Fibroblast of mammary gland (primary cell): ENCODE measurements at places on chromosomes 2 and 18.

DNA sequence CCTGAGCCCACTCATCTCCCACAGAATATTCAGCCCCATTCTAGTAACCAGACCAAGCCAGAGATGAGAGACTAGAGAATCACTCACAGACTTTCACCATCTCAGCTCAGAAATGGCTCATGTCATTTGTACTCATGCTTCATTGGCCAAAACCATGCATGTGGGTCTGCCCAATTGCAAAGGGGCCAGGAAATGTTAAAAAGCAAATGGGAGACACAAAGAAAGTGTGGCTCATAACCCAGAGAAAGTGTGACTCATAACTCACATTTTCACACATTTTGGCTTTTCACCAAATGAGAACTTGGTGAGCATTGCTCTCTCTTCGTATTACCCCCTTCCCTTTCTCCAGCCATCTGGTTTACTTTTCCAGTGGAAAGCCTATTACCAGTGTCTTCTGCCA, 66.2 kb downstream of the MDH1 start:
- peak; percentile 79 for DNase-seq

DNA sequence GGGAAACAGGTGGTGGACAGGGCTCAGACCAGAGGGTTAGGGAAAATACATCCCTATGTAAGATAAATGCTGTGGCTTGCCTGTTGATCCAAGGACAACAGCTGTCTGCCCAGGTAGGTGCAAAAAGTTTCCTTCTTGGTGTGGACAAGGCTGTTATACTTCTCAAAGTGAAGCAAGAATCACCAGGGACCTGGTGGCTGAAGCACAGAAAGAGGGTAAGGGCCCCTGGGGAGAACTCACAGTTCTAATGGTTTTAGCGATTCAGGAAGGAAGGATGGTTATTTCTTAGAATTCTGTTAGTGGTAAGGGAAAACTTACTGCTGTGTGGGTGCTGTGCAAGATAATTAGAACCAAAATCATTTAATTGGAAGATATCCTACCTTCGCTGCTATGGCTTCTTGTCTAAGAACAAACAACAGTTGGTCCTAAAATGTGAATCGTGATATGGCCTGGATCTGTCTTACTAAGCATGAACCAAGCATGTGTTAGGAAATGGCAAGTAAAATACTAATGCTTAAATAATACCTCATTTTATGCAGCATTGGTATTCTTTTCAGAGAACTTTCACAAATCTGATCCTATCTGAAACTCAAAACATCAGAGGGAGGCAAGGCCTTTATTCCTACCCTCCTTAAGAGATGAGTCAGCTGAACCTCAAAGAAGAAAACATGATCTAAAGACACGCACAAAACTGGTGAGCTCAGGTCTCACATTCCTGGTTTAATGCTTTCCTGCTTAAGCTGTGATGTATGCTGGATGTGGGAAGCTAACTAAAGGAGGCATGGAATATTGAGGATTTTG, 159.2 kb upstream of the THUMPD2 start:
- peak; percentile 85 for DNase-seq

- DNase-seq: no peak
These were observed 224.4 kb upstream of the MC4R start for GRCh38 chr18:60596928-60597327.

GRCh38 chr2:195451160-195451559, 205.9 kb upstream of the SLC39A10 start:
- DNase-seq: peak; percentile 14

DNA sequence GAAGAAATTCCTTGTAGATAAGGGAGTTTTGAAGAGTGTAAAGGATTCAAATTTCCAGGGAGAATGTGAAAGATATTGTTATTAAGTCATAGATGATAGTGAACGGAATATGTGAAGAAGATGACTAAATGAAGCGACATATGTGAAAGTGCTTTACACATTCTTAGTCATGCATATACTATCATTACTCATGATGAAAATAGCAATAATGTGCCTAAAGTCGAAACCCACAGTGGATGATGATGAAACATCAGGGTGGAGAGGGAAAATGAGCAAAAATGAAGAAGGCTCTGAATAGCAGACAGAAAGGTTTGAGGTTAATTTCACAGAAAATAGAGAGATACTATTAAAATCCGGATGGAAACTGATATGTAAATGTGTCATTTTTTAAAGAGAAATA, 1237.1 kb downstream of the LRP1B start:
- DNase-seq: peak; percentile 89

GRCh38 chr2:241599615-241600014, 37.3 kb downstream of the THAP4 start:
- no peak for DNase-seq

DNA sequence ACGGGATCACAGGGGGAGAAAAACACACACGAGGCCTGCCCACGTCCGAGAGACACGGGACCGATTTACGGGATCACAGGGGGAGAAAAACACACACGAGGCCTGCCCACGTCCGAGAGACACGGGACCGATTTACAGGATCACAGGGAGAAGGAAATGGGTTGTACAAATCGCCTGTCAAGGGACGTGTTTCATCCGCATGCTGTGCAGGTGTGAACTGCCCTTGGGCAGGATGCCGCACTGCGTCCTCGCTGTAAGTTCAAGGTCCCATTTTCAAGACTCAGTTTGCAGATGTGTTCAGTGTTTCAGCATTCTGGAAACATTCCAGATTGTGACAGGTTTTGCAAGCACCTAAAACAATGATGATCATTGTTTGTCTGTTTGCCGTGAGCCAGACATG, 2.3 kb upstream of the KCNG2 start:
- no peak for DNase-seq

GRCh38 chr2:94999431-94999883, 26.1 kb upstream of the MAL start:
- no peak for DNase-seq

- no peak for DNase-seq
These were observed 653.0 kb downstream of the CNTNAP5 start for GRCh38 chr2:124678043-124678442.

DNA sequence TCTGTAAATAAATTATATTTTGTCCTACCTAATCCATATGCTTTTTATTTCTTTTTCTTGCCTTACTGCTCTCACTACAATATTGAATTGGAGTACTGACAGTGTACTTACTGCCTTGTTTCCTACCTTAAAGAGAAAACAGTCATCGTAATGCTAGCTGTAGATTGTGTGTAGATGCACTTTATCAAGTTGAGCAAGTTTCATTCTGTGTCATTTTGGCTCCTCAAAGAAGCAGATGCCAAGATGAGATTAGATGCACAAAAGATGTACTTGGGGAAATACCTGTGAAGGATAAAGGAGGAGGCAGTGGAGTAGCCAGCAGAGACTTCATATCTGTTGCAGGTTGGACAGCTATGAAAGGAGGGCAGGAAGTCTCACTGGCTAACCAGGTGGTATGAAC, 145.5 kb downstream of the FTCDNL1 start:
- DNase-seq: no peak

- DNase-seq: peak; percentile 100
These were observed at the start of gene RFX8 for GRCh38 chr2:101474731-101475384. Gene RFX8 (minus strand): TSS chr2:101475112. CDS start chr2:101466848, 8,264 bp downstream.

DNA sequence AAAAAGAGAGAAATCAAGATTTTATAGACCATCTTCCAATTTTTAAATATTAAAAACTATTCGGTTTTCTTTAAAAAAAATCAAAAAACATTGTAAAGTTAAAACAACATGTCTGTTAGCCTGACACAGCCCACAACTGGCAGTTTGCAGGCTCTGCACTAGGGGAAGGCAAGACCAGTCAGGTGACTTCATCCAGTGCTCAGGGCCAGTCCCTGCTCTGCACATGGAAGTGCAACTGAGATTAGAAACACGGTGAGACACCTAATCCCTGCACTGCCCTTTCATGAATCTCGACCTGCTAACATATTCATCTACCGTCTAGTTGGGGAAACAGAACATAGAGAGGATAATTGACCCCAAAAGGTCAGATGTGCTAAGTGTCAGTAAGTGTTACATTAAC, 135.2 kb downstream of the BARD1 start:
- no peak for DNase-seq

DNA sequence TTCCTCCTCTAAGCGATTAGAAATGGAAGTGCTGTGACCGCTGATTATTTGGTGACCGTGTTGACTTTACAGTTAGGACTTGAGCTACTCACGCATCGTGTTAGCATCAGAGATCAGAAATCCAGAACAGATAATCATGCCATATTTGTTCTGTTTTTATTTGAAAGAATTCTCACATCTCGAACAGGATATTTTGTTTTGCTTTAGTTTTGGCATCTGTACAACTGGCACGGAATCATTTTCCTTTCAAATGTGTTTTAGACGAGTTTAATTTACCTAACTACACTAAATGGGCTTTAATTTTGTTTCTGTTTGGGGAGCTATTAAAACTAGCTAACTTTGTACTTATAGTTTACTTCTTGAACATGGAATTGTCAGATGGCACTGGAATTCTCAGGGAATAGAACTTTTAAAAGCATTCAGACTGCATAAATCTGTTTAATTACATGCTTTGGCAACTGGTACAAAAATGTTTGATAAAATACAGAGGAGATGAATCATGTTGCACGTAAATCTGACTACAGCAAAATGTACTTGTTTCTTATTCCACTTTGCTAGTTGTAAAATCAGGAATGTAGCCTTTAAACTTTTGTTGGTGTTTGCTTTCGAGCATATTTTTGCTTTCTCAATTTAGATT, 1.4 kb downstream of the ITPRID2 start:
- DNase-seq: peak; percentile 57

GRCh38 chr2:176455816-176456291, 186.6 kb downstream of the MTX2 start:
- peak; percentile 99 for DNase-seq

DNA sequence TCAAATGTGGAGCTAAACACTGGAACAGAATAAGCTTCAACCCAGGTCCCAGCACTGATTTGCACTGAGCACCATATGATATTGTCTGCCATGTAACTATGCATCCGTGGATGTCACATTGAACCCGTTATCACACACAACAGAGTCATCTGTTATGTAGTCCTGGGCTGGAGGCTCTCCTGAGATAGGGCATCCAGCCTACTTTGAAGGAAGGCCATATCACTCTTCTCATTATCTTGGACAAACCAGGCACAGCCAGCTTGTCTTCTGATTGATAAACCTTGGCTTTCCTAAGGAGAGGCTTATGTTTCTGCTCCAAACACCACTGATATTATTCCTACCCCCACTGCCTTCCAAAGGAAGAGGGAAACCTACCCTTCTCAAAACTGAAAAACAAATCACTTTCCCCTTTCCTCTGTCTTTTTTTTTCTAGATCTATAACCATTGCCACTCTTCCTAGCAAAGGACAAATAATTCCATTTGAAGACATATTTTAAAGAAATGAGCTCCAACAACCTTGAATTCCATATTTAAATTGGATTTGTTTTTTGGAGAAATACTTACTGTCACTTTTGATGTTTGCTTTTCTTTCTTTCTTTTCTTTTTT, 16.4 kb downstream of the RSAD2 start:
- no peak for DNase-seq

GRCh38 chr2:17306706-17307105, 211.5 kb downstream of the RAD51AP2 start:
- no peak for DNase-seq
